ENCODE measurements at places on chromosomes 7 and 10.

DNA sequence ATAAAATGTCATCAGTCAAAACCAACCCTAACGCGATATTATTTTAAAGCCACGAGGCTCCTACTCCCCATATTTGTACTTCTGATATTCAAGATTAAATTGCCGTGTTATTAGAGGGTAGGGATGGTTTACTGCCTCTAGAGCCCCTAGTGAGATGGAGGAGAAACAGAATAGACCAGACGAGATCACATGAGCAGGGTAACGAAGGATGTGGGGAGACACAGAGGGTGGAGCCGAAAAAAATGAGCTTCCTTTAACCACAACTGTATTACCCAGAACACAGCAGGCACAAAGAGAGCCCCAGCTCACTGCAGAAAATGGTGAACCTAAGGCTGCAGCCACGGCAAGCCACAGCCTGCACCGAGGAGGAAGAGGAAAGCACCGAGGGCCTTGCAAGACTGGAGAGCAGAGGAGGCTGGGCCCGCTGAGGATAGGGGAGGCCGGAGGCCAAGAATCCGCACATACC, 14.3 kb downstream of the ZC3HAV1 start:
- DNase-seq: peak; percentile 71

DNA sequence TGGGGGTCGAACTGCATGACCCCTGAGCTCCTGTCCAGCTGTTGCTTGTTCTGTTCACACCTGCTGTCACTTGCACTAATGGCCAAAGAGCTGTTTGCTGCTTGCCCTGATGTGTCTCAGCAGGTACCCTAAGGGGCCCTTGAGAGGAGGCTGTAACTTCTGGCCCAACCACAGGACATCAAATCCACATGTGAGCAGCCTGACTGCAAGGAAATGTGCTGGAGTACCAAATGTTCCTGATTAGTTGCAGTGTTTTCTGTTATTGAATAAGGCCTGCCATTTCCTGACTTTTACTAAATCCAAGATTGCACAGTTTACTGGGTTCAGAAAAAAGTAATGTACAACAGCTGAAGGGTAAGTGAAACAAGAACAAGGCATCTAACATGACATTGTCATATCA, 91.7 kb upstream of the IL6 start:
- DNase-seq: no peak

DNA sequence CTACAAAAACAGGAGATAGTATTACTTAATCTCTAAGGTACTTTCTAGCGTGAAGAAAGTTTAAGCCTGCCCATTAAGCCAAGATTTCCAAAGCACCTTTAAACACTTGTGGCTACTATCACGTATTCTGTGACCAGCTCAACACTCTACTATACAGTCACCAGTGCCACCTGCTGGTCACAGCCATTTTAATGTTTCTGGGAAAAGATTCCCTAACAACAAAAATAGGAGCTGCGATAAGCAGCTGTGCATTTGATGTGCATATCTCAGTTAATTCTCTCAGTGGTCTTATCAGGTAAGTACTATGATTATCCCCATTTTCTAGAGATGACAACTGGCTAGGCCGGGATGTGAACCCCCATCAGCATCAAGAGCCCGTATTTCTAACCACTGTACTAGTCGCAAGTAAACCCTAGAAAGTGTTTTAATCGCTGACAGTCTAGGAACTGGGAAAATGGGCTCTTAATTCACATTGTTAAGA, 860 bp downstream of the SEC31B start:
- DNase-seq: peak; percentile 66

GRCh38 chr7:5827755-5828154, 46.3 kb upstream of the RNF216 start:
- DNase-seq: peak; percentile 56

- DNase-seq: no peak
These were observed 415.1 kb downstream of the GFRA1 start for GRCh38 chr10:115857856-115858255.

DNA sequence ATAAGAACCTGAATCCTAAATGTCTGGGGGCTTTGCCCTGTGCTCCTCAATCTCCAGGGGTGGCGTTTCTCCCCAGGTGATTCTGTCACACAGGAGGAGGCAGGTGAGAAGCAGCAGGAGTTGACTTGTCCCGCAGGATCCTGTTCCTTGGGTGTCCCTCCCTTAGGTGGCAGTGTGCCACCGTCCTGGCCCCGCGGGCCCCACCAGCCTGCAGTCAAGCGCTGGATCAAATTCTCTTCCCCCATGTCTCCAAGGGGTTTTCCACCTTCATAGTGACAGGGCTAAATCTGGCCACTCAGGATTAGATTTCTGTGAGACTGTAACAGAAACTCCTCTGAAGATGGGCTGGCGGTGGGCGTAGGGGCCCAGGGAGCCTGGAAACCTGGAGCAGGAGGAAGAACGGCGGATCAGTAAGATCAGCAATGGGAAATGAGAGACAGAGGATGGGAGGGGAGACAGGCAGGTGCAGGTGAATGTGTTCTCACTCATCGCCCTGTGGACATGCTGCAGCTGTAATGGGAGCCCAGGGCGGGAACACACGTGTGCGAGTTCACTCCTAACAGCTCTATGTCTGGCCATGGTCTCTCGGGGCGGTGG, 329.2 kb upstream of the COBL start:
- no peak for DNase-seq

DNA sequence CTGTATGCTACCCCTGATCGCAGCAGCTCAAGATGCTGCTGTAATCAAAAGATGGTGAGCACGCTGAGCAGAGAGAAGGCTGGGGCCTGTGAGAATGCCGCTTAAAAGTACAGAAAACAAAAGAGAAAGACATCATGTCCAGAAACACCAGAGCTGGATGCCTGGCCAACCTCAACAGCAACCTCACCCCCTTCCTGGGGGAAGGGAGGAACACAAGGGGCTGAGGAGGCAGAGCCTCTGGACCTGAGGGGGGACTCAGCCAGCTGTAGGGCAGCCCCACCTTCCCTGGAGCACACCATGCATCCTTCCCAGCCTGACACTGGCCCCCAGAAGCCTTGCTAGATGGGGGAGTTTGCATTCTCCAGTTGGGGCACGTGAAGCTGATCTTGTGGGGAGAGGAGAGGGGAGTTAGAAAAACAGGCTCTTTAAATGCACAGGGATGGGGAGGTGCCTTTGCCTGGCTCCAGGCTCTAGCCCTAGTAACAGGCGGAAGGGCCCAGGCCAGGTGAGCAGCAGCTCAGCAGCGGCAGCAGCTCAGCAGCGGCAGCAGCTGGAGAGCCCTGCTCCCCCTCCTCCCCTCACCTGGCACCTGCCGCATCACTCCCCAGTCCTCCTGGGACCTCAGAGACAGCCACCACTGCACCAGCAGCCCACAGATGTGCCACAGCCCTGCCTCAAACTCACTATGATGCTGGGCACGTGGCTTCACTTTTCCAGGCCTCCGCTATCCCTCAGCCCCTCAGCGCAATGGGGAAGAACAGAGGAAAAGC, 156.3 kb downstream of the NEURL1 start:
- DNase-seq: no peak

DNA sequence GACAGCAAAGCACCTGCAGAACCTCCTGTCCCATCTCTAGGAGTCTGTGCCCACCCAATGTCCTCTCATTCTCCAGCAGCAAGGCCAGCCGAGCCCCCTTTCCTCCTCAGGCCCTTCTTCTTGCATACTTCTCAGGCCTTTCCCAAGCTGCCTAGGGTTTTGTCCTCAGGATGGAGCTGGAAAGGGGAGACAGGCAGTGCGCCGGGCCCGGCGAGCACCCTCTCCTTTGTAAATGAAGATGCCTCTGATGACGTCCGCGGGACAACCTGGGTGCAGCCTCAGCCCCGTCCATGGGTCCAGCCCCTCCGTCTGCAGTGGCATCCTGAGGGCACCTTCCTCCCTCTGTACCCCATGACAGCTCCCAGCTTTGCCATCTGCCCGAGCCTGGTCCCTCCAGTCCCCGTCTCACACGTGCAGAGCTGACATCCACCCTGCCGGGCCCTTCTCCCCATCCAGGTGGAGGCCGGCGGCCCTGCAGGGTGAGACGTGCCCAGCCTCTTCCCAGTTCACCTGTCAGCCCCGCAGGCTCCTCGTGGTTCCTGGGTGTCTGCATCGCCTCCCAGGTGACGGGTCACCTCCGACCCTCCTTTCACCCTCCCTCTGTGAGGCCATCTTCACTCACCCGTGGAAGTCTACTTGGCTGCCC, 36.4 kb downstream of the JAKMIP3 start:
- no peak for DNase-seq

DNA sequence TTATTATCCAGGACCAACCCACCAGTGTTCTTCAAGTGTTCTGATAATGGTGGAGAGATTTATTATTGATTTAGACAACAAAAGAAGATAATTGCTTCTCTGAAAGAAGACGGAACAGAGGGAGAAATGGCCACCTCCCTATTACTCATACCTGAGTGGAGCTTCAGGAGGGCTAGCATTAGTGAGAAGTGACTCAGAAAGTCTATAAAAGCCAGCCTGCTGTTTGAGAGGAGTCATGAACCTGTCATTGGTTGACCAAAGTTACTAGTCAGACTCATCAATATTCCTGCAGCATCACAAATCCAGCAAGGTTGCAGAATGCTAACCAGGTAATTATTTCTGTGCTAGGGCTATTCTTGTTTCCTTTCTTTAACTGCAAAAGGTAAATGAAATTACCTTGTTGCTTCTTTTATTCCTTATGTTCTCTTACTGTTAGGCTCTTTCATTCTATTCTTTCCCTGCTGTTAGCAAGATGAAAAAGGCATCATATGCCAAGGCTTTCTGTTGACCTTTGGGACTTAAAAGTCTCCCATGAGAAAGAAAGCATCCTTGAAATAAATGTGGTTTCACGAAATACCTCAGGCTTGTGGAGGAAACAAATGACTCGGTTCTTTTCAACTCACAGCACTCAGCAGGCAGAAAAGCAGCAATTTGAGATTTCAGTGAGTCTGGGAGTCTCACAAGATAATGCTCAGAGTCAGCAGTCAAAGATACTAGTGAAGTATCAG, 256.4 kb upstream of the PHYHIPL start:
- DNase-seq: peak; percentile 86

DNA sequence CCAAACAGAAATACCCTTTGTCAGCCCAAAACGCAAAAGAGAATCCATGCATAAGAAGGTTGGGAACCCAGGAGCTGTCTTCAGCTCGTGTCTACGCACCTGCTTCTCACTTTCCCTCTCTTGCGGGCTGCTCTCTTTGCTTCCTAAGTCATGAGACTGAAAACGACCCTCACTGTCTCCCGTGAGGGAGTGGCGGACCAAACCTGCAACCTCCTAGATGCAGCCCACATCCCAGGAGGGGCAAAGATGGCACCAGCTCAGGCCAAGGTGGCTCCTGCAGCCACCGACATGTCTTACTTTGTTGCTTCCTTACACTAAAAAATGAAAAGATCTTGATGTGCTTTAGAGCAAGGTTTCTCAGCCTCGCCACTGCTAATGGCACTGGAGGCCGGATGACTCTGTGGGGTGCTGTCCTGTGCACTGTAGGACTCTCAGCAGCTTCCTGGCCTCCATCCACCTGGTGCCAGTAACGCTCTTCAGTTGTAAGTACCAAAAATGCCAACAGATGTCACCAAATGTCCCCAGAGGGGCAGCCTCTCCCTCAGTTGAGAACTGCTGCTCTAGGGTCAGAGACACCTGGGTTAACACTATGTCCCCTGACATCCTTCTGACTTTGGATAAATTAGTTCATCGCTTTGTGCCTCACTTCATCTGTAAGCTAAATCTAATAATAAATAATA, 179.8 kb upstream of the PFKP start:
- DNase-seq: no peak

DNA sequence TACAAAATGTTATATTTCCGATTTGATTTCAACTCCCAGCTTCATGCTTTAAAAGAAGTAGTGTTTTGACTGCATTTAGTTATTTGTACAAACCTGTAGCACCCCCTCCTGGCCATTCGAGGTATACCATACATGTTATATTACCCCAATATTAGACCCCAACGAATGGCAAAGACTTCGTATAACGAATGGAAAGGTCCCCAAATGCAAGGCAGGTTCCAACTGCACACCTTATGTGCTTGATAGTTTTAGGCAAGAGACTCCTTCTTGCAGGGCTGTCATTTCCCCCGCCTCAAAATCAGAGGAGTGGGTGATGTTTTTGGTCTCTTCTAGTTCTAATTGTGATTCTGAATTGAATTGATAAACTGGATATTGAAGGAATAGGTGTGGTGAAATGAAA, 101.1 kb upstream of the TARP start:
- DNase-seq: peak; percentile 76

GRCh38 chr10:73585327-73585726, 5.8 kb downstream of the USP54 start:
- DNase-seq: no peak

DNA sequence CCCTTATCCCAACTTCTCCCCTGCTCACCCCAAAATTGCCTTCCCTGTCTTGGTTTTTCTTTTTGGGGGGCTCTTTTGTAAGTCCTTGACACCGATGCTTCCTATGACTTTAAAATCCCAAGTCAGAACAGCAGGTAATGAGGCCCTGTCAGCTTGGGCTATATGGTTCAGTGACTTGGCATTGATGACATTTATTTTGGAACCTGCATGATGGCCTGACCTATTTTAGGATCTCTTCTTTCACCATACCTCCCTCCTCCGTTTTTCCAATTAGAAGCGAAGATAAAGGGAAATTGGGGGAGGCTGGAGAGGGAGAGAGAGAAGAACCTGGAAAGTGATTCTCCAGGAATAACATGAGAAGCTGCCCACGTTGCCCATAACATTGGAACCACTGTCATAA, 424.9 kb upstream of the AUTS2 start:
- DNase-seq: no peak

GRCh38 chr10:34193931-34194626, 621.0 kb downstream of the PARD3 start:
- no peak for DNase-seq

DNA sequence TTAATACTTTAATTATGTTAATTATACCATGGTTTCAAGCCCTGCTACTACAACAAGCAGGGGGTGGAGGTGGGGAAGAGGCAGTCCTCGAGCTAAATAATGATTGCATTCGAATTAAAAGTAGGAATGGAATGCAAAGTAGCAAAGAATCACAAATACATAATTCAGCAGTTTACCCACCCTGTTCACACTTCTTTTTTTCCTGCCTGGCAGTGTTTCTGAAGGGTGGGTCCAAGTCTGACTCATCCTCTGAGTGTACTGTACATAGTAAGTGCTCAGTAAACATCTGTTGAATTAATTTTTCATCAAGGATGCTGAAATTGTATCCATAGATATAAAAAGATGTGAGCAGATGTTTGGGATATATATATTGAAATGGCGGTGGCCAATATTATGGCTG, 778.8 kb downstream of the LRMDA start:
- no peak for DNase-seq

- no peak for DNase-seq
These were observed 159.2 kb downstream of the PRKG1 start for GRCh38 chr10:51233337-51234100.

GRCh38 chr7:141370178-141370577, 181.0 kb upstream of the AGK start:
- no peak for DNase-seq

GRCh38 chr10:16599662-16600061, 78.0 kb upstream of the C1QL3 start:
- no peak for DNase-seq
